Skeletal muscle cell (primary cell): ENCODE measurements at places on chromosomes 13 and 19.

GRCh38 chr19:20925481-20925880, 2.4 kb downstream of the ZNF85 start:
- DNase-seq: no peak

GRCh38 chr19:52945652-52946321, 16.9 kb downstream of the ZNF816 start:
- no peak for DNase-seq

- peak; percentile 42 for DNase-seq
These were observed 1.5 kb upstream of the TRPC4 start for GRCh38 chr13:37870895-37871550.

DNA sequence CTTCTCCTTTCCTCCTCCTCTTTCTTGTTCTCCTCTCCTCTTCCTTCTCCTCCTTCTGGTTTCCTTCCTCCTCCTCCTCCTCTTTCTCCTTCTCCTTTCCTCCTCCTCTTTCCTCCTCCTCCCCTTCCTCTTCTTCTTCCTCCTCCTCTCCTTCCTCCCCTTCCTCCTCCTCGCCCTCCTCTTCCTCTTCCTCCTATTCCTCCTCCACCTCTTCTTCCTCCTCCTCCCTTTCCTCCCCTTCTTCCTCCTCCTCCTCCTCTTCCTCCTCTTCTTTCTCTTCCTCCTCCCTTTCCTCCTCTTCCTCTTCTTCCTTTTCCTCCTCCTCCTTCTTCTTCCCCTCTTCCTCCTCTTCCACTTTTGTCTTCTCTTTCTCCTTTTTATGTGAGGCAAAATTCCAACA, 55.0 kb upstream of the ADGRE1 start:
- DNase-seq: no peak

DNA sequence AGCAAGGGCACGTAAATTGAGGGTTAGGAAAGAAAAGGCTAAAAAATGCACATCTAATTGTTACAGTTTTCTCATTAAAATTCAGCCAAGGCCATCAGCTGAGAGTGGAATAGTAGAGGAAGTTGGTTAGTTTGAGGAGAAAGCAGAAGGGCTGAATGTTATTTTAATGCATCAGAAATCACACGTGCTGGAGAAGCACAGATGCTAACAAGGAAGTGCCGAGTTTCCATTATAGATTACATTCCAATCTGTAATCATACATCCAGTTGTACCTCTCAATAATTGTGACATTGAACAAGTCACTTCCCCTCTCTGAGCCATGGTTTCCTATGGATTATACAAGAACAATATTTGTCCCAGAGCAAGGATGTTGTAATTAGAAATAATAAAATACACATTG, 25.1 kb downstream of the FPR3 start:
- DNase-seq: no peak

DNA sequence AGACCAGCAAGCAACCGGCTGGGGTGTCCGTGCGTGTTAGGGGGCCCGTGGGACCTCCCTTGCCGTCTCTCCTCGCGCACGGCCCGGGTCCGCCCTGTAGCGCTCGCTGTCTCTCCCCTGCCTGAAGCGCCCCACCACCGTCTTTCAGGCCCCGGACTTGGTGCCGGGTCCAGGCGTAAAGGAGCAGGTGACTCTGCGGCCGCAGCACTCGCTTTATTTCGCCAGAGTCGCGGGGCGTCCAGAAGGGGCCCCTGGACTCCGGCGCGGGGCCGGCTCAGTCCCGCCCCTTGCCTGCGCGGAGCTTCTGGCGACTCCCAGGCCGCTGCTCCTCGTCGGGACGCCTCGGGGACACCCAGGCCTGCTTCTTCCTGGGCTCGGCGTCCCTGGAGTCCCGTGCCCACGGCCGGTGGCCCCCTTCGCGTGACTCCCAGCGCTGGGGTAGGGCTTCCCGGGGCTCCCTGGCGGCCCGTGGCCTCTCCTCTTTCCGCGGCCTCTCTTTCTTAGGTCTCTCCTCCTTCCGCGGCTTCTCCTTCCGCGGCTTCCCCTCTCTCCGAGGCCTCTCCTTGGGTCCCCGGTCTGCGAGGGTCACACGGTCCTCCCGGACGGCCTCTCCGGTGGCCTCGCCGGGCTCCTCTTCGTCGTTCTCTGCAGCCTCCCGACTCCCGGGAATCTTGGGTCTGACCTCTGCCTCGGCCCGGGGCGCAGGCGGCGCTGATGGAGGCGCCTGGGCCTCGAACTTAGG, 3.1 kb downstream of the AMH start:
- no peak for DNase-seq

DNA sequence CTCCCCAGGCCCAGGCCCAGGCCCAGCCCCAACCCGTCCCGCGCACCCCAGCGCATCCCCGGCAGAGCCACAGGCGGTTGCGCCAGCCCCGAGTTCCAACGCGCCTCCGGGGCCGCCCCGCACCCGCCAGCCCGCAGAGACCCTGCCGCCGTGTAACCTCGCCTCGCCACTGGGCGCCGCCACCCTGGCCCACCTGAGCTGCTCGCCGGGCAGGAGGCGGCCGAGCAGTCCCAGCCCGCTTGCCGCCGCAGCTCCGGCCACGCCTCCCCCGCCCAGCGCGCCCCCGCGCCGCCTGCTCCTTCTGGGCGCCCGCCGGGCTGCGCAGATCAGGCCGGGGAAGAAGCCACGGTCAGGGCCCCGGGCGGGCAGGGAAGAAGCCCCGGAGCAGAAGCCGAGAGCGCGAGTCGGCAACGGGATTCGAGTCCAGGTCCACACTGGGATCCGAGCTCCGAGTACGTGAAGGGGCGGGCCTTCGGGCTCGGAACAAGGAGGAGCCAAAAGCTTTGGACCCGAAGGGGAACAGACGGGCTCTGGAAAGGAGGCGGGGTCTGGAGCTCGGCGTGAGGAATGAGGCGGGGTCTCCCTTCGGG, at the start of gene MBOAT7:
Gene MBOAT7, minus strand, starts transcription at position 436 of the 590 bp plus-strand sequence. CDS start 1,072 bp downstream, outside the sequence.
- no peak for DNase-seq

DNA sequence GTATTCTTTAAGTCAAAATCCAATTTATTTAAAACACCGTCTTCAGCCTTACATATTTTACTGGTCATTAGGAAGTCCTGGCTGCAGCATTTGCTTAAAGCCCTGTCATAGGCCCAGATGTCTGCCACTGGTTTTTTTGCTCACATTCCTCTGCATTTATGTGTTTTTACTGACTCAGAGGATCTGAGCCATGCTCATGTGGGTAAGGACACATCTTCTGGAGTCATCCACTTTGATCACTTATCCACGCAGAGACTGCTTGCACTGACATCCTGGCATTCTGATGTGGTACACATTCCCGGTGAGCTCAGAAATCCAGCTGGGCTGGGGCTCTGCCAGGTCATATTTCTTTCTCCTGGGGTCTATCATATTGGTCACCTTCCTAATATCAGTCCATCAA, 531.7 kb upstream of the ARGLU1 start:
- peak; percentile 31 for DNase-seq

DNA sequence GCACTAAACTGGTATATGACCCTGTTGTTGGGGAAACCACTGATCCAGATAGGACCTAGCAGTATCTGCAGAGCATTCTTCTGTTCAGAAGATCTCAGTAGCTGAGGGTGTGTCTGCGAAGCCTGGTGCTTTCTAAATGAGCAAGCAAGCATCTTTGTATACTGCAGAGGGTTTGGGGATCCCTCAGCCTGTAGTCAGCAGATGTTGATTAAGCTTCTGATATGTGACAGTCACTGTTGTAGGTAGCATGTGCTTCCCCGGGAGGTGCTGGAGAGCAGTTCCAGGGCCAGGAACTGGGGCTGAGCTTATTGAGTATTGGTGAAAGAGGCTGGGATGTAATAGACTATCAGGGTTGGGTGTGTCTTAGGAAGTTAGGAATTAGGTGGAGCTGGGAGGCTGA, 1.5 kb downstream of the SCAF1 start:
- no peak for DNase-seq

- no peak for DNase-seq
These were observed 5.3 kb upstream of the CD79A start for GRCh38 chr19:41871573-41872383.

DNA sequence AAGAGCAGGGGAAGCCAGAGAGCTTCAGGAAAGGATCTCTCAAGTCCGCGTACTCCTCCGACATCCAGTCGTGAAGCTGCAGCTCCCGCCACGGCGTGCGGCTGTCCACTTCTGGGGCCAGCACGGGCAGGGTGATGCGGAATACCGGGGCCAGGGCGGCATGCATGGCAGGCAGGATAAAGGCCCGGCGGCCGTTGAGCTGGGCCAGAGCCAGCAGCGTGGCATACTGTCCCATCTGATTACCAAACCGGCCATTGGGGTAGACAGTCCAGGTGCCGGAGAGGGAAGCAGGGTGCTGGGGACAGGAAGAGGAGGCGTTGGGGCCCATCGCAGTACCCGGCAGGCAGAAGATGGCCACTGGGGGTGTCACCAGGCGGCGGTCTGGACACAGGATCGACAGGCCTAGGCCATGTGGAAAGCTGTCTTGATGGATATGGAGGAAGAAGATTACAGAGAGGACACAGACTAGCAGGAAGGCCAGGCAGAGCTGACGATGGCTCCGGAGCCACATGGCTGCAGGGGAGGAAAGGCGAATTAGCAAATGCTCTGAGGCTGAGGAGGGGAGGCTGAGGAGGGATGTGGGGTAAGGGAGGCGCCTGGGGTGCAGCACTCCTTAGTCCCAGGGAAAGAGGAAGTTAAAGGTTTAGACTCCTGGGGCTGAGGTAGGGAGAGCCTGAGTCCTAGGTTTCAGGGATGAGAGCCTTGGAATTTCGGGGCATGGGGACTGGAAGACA, 1.5 kb downstream of the FUT1 start:
- no peak for DNase-seq

DNA sequence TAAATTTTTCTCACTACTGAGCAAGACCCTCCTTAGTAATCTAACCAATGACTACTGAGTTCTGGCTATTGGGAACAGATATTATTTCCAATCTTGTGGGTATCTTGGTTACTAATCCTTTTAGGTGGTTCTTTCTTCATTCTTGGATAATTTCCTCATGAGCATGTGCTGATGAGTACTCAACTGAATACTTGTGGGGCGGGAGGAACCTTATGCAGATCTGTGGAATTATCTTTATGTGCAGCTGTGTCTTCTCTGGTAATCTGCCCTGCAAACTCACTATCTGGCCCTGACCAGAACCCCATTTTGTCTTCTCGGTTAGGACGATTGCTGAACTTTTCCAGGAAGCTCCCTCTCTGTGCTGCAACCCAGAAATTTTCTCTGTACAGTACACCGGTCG, 89.7 kb upstream of the TRPC4 start:
- no peak for DNase-seq

DNA sequence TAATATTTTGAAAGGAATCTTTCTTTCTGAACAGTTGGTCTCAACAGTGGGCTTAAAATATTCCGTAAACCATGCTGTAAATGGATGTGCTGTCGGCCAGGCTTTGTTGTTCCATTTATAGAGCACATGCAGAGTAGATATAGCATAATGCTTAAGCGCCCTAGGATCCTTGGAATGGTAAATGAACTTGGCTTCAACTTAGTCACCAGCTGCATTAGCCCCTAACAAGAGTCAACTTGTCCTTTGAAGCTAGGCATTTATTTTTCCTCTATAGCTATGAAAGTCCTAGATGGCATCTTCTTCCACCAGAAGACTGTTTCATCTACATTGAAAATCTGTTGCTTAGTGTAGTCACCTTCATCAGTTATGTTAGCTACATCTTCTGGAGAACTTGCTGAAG, 47.6 kb downstream of the SACS start:
- DNase-seq: no peak

GRCh38 chr13:88887045-88887662, 1216.0 kb downstream of the SLITRK5 start:
- DNase-seq: no peak

GRCh38 chr19:50415661-50416033, 3.1 kb upstream of the SPIB start:
- no peak for DNase-seq

- no peak for DNase-seq
These were observed 4.4 kb upstream of the C3 start for GRCh38 chr19:6724631-6725492.

DNA sequence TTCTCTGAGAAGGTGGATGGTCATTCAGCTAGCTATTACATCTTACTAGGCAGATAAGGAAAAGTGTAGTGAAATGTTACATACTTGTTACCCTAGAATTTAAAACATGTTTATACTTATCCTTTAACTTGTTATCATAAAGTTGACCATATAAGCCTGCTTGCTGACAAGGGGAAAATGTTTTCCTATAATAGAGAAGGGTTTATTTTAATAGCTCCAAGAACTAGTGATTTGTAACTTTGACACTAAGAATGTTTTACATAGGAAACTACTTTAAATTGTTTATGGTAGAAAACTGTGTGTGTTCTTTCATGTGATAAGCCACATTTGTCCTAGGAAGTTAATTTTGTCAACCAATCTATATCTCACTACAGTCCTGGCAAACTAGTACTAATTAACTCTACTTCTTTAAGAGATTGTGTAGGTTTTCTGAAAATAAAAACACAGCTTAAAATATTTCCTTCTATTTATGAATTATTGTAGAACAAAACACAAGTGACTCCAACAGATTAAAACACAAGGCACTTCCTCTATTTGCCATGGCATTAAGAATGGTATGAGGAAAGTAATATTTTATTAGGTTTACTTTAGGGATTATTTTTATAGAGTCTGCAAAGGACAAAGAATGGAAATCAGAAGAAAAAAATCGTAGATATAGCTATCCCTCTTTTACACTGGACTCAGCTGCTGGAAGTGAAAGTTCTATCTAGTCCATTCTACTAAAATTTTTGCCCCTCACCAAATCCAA, 233.3 kb upstream of the NBEA start:
- DNase-seq: no peak

DNA sequence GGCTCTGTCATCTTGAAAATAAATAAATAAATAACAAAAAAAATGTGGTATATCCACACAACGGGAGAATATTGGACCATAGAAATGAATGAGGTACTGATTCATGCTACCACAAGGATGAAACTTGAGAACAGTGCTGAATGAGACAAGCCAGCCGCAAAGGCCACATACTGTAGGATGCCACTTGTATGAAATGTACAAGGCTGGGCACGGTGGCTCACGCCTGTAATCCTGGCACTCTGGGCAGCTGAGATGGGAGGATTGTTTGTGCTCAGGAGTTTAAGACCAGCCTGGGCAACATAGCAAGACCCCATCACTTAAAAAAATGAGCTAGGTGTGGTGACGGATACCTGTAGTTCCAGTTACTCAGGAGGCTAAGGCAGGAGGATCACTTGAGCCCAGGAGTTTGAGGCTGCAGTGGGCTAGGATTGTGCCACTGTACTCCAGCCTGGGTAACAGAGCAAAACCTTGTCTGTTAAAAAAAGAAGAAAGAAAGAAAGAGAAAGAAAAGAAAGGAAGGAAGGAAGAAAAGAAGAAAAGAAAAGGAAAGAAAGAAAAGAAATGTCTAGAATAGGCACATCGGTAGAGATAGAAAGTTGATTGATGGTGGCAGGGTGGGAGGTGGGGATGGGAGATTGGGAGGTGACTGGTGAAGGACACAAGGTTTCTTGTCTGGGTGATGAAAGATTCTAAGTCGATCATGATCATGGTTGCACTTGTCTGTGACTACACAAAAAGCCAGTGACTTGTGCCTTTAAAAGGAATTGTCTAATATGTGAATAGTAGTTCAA, 20.3 kb downstream of the HPN start:
- no peak for DNase-seq

DNA sequence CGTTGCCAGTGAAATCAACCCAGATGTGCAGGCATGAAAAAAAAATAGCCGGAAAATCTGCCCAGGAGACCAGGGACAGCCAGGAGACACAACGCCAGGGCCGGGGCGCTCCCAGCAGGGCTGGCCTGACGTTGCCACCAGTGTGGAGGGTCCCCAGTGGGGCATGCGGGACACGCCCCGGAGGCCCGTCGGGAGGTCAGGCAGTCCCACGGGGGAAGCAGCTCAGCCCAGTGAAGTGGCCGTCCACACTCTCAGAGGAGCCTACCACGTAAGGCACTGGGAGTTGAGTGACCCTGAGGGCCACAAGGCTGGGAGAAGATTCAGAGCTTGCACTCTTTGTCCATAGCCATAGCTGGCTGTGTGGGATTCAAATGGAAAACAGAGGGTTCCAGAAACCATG, 53.2 kb upstream of the GAS6 start:
- no peak for DNase-seq
